ENCODE measurements at places on chromosomes 1 and 21.

DNA sequence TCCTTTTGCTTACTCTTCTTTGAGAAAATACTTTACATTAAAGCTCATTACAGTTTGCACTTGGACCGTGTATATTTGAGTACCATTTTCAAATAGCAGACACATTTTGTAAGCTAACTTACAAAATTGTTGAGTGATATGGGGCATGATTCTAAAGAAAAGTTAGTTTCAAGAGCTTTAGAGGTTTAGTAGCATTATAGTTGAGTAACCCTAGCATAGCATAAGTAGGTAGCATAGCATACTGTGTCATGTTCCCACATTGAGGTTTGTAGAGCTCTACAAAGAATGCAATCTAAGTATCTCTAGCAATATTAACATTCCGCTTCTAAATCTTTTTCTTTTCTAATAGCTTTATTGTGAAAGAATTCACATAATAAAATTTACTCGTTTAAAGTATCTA lies 92.0 kb downstream of the ITSN1 start:
- DNase-seq: no peak

- no peak for DNase-seq
Observed at GRCh38 chr1:25360596-25361581, 22.8 kb downstream of the TMEM50A start.

- DNase-seq: no peak
Observed at GRCh38 chr1:197902131-197902453, 338 bp upstream of the C1orf53 start.

DNA sequence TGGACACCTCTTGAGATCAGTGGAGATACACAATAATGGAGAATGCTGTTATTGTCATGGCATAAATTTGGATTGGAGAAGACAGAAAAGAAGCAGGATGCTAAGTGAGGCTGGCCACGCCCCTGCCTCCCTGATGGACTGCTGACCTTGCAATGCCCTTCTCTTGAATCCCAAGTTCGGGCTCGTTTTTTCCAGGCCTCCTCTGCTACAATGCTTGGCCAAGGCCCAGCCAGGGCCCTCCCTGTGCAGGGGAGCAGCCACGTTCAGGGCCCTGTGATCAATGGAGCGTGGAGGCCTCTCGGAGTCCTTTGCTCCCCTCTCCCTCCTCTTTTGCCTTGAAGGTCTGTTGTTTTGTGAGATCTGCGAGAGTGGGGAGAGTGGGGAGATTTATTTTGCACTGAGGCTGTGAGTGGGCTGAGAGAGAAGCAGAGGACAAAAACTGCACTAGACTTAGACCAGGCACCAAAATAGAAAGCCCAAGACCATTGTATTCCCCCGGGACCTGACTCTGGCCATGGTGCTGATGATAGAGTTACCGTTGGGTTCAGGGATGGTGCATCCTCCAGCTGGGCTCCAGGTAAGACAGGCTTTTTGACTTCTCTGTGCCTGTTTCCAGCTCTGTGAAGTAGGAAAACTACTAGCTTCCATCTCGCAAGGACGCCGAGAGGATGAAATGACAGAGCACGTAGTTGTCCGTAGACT lies 268.6 kb downstream of the KAZN start:
- no peak for DNase-seq

GRCh38 chr1:154413177-154413783 lies 8.1 kb downstream of the IL6R start:
- no peak for DNase-seq

DNA sequence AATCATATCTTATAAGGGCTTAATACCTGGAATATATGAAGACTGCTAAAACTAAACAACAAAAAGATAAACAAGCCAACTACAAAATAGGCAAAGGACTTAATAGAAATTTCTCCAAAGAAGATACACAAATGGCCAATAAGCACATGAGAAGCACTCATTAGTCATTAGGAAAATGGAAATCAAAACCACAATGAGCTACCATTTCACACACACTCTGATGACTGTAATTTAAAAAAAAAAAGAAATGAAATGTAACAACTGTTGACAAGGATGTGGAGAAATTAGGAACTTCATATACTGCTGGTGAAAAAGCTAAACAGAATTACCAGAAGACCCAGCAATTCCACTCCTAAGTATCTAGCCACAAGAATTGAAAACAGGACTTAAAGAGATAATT lies 374.2 kb upstream of the ZP4 start:
- no peak for DNase-seq

- DNase-seq: no peak
Observed at GRCh38 chr1:226948480-226948879, 8.4 kb downstream of the COQ8A start.

GRCh38 chr21:23955135-23955843 lies 1652.0 kb downstream of the MRPL39 start:
- DNase-seq: no peak

DNA sequence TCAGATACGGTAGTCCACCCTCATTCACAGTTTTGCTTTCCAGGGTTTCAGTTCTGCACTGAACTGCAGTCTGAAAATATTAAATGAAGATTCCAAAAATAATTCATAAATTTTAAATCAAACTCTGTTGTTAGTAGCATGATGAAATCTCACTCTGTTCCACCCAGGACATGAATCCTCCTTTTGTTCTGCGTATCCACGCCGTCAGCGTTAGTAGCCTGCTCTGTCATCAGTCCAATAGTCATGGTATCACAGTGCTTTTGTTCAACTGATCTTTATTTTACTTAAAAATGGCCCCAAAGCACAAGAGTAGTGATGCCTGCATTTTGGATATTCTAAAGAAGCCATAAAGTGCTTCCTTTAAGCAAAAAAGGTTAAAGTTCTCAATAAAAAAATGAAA lies 23.9 kb downstream of the CHD1L start:
- DNase-seq: peak; percentile 7

DNA sequence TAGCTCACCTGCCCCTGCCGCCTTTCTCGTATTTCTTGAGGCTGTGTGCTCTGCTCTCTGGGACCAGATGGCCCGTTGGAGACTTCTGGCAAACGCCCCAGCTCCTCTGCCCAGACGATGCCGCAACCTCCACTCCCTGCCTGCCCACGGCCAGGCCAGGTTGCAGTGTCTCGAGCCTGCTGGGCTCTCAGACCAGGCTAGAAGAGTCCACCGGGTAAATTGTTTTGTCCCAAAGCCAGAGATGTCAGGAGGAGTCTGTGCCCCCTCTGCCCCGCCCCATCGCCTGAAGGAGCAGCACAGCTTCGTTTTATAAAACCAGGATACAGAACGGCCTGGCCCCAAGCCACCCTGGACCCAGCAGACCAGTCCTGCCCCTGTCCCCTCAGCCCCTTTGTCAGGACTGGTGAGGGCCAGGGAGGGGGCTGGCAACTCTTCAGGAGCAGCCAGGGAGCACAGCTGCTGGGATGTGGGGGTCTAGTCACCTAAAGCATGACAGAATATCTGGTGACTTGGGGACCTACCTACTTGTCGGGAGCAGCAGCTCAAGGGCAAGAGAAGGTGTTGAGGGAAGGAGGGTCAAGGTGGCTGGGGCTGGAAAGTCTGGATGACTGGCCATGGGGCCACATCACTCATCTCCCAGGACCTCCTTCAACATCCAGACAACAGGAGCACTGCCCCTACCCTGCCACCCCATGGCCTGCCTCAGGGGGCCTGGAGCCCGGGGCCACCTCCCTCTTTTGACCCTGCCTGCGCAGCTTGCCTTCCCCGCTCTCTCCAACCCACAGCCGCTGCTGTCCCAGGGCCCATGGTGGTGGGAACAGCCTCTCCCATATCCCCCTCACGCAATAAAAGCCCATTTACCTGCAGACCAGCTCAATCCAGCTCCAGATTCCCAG lies 33.9 kb upstream of the LBR start:
- no peak for DNase-seq

- no peak for DNase-seq
Observed at GRCh38 chr1:23664837-23665795, 26.5 kb upstream of the RPL11 start.

DNA sequence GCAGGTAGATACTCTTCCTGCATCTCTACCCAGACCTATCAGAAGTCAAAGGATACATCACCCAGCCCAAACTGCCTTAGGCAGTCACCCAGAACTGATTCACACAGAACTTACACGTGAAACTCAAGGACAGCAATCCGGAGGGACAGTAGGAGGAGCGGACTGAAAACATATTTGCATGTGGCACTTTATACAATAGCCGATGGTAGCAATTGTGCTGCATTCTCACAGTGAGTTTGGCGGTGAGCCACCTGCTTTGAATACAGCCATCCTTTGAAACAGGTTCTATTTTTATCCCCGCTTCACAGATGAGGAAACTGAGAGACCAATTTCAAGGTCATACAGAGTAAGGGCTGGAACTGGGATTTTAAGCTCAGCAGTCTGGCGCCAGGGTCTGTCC lies 69.5 kb downstream of the EDEM3 start:
- DNase-seq: no peak

- DNase-seq: no peak
Observed at GRCh38 chr1:156748670-156749418, 2.6 kb downstream of the HDGF start.

- DNase-seq: no peak
Observed at GRCh38 chr1:154551474-154551873, 7.0 kb downstream of the UBE2Q1 start.

GRCh38 chr1:95004013-95004412 lies 68.7 kb downstream of the ALG14 start:
- no peak for DNase-seq

DNA sequence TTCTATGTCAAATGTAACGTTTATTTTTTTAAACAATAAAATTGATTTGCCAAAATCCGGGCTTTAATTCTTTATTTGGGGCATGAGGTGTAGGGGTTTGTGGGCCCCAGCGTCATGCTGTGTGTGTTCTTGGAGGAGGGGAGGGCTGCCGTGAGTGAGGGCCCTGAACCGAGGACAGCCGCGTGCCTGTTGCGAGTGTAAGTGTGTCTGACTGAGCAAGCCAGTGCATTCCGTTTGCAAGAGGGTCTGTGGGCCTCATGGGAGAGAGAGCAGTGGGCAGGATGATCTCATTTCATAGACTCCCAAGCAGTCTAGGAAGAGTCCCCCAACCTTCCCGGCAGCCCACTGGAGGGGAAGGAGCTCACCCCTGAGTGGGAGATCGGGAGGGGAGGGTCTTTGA lies 21.4 kb upstream of the SPSB1 start:
- no peak for DNase-seq

GRCh38 chr1:237717106-237717505 lies 173.6 kb downstream of the ZP4 start:
- DNase-seq: no peak

- DNase-seq: no peak
Observed at GRCh38 chr1:36136535-36136934, 11.5 kb upstream of the COL8A2 start.

GRCh38 chr1:205915354-205915990 lies 27.8 kb downstream of the SLC26A9 start:
- no peak for DNase-seq

DNA sequence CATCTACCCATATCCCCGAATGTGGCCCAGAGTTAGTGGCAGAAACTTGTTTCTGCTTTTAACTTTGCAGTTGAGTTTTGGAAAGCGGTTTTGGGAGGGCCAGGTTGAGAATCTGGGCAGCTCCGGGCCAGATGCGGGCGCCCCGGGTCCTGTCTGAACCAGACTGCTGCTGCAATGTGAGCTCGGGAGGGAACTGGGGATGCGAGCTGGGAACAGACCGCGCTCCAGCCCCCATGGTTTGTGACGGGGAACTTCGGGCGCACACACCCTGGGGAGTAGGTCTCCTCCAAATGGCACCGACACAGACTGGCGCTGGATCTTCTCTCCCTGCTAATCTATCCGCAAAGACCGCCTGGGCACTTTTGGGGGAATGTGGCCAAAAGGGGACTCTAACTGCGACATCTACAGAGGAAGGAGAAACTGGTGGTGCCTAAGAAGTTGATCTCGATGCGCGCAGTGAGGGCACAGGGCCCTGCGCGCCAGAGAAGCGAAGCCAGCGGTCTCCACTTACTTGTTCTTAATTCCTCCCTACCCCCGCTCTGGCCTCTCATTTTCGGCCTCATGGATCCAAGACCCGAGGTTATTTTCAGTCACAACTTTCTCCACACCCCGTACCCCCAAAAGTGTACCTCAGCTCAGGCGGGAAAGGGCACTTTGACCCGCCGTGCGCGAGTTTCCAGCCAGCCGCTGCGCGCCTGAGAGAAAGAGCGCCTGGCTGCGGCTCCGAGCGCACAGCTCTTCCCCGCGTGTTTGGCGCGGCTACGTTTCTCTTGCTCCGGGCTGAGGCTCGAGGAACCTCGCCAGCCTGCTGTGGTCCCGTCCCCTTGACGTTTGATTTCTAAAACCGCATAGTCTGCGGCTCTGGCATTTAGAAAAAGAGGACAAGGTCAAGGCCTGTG lies 411.0 kb upstream of the ESRRG start:
- DNase-seq: no peak

- DNase-seq: no peak
Observed at GRCh38 chr1:183227422-183228346, 41.6 kb downstream of the LAMC2 start.

DNA sequence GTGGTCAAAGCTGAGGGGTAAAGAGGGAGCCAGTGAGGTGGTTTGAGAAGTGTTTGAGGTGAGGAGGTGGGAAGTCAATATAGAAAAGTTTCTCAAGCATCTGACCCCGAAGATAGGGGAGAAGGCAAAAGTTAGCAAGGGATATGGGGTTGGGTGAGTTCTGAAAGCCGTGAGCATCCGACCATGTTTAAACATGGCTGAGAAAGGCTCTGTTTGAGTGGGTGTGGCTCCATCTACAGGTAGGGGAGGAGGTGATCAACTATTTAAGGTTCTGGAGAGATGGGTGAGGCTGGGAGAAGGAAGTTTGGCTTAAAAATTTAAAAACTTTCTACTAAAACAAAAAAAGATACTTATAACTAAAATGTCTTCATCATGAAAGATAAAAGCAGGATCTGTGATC lies 273.8 kb downstream of the KCNJ6 start:
- DNase-seq: no peak

GRCh38 chr21:33069994-33070743 lies at the start of gene OLIG1:
Gene OLIG1, plus strand, starts transcription at chr21:33070141. Its CDS starts 106 bp downstream, at chr21:33070247.
- DNase-seq: peak; percentile 70

DNA sequence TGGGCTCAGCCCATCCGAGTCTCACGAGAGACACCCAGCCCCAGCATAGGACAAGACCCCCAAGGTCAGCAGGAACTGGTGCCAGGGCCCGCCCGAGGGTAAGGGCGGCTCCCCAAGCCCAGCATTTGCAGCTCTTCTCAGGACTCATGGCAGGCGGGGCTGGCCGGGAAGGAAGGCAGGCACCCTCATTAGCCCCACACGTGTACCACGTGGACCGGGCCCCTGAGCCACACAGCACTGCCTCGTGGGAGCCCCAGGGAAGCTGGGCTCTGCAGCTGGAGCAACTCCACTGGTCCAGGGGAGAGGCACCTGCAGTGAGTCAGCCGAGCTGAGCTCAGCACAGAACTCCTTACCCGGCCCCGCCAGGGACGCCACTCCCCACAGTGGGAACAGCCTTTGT lies 97.7 kb upstream of the IFFO2 start:
- no peak for DNase-seq
